ENCODE measurements at places on chromosomes 6 and 20. TPM values are rescaled to one million over a fixed set of nuclear protein-coding genes. Genes with fewer than 3 reads are reported as not detected.

GRCh38 chr20:52518735-52519134, 327.2 kb upstream of the ZFP64 start:
- no peak overlapping the region for H3K4me3 ChIP-seq
- no peaks in the 10 kb centered on the region for H3K4me1 ChIP-seq
- DNase-seq: no peak
- no peak overlapping the region for H3K27ac ChIP-seq
- H3K36me3 ChIP-seq: no peaks in the 10 kb centered on the region

DNA sequence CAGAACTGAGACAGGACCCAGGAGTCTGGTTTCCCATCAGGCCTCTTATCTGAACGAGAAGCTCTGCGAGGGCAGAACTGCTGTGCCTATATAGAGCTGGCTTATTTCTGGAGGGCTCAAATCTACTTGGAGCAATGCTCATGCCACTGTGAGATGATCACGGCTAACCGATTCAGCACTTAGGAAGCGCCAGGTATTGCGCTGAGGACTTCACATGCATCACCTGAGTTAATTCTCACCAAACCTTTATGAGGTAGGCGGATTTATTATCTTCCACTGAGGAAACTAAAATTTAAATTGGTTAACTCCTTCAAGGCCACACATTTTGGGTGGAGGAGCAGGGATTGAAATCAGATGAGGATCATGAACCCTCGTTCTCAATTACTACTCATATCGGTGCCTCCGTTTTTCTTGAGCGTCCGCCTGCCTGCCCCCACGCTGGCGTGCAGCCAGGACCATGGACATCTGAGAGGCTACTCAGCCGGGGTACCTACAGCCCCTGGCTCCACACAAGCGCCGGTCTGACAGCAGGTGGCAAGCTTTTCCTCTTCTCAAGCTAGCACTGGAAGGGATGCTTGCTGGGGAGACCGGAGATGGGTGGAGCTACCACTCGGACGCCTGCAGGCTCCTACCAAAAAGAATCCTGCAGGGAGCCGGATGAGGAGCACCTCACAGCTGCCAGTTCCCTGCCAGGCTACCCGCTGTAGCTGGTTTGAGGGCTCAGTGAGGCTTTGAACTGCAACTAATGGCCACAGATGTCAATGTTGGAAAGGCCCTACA, 1.0 kb upstream of the PCIF1 start:
- H3K4me3 ChIP-seq: peak overlapping the region; percentile 81
- H3K4me1 ChIP-seq: peaks cover 34% of the 10 kb centered on the region
- peak; percentile 54 for DNase-seq
- peak overlapping the region; percentile 99 for H3K27ac ChIP-seq
- no peaks in the 10 kb centered on the region for H3K27me3 ChIP-seq

Gene RBM12
- total RNA-seq: 138 TPM

DNA sequence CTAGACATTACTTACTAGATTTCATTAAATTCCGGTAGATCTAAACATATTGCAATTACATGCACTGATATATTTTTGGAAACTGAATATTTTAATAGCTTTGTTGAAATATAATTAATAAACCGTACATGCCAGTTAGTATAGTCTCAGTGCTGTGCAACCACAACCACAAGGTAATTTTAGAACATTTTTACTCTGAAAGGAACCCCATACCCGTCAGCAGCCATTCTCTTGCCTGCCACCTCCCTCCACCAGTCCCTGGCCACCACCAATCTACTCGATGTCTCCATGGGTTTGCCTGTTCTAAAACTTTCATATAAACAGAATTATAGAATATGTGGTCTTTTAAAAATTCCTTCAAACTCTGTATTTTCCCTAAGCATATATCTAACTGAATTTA, 293.9 kb downstream of the THBS2 start:
- no peaks in the 10 kb centered on the region for H3K36me3 ChIP-seq
- H3K4me3 ChIP-seq: no peak overlapping the region
- H3K4me1 ChIP-seq: no peaks in the 10 kb centered on the region
- H3K27ac ChIP-seq: no peak overlapping the region
- H3K27me3 ChIP-seq: peaks cover 3% of the 10 kb centered on the region
- no peak for DNase-seq

DNA sequence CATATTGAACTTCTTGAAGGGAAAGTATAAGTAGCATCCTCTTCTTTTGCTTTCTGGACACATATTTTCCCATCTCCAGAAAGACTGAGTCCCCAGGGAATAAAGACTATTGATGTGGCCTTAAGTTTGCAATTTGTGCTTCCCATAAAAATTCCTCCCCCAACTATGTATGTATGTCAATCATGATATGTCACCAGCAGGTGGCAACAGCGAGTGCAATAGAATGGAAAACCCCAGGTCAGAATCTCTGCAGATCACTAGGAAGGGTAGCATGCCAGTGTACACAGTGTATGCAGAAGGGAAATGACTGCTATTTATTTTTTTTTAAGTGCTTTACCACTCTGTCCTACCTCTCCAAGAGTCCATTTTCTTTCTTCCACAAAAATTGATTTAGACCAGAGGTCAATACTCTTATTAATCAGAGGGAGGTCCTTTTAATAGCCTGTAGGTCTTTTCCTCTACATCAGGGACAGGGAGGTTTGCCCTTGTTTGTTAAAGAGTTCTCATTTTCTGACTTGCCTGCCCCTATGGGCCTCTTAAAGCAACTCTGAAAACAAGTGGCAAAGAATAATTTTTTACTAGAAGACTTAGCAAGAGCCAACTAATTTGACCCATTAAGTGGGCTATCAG, 61.4 kb downstream of the BMP2 start:
- no peaks in the 10 kb centered on the region for H3K4me1 ChIP-seq
- no peaks in the 10 kb centered on the region for H3K27me3 ChIP-seq
- no peak overlapping the region for H3K27ac ChIP-seq
- no peak overlapping the region for H3K4me3 ChIP-seq
- H3K36me3 ChIP-seq: no peaks in the 10 kb centered on the region

GRCh38 chr20:44835661-44836221, 25.4 kb upstream of the RIMS4 start:
- no peak overlapping the region for H3K4me3 ChIP-seq
- no peaks in the 10 kb centered on the region for H3K36me3 ChIP-seq
- H3K27ac ChIP-seq: no peak overlapping the region
- no peaks in the 10 kb centered on the region for H3K4me1 ChIP-seq

Gene RAET1E
- not detected for total RNA-seq

GRCh38 chr20:37968841-37969401, 64.3 kb downstream of the TTI1 start:
- no peaks in the 10 kb centered on the region for H3K4me1 ChIP-seq
- no peak overlapping the region for H3K27ac ChIP-seq
- H3K4me3 ChIP-seq: no peak overlapping the region
- no peaks in the 10 kb centered on the region for H3K36me3 ChIP-seq
- DNase-seq: no peak

DNA sequence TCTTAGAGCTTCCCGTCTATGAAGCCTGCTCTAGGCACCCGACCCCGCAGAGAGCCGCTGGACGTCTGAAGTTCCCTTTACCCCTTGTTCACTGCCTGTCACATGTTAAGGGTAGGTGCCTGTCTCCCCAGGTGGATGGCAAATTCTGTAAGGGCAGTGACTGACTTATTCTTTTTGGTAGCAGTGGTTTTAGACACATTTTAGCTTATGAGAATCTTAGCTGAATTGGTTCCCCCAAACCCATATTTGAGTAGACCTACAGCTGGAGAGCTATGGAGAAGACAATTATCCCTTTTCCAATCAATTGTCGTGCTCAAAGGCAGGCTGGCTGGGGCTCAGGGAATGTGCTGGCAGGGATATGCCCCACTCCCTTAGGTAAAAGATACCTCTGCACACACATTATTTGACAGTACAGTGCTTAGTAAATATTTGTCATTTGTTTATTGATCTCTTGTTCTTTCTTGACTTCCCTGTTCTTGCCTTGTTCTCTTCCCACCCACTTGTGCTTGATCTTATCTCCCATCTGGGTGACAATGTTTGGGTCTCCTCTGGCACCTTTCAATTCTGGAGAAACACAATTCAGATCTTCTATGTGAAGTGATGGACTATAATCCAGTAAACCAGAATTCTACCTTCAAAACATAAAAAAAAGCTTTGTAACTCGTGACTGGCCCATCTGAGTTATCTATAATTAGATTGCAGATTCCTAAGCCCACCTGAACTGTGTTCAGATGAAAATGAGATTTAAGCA, 114.3 kb upstream of the SLC2A12 start:
- H3K27ac ChIP-seq: no peak overlapping the region
- DNase-seq: no peak
- peaks cover 32% of the 10 kb centered on the region for H3K36me3 ChIP-seq
- peaks cover 23% of the 10 kb centered on the region for H3K4me1 ChIP-seq
- H3K4me3 ChIP-seq: no peak overlapping the region

Gene SIRT5
- 18.9 TPM for total RNA-seq
